HTR-8/SVneo (cell line): ENCODE measurements at places on chromosomes 16 and 17.
A peak's percentile ranks its signal among the peaks of the same experiment; 100 is the strongest.

- DNase-seq = no peak
Measured at GRCh38 chr16:19105891-19106624, 7.7 kb upstream of the ITPRIPL2 start.

GRCh38 chr17:74757502-74757901 is 9.1 kb downstream of the NHERF1 start:
- no peak for DNase-seq

- DNase-seq = peak; percentile 82
Measured at GRCh38 chr17:50630524-50631194, 4.0 kb upstream of the ABCC3 start.

DNA sequence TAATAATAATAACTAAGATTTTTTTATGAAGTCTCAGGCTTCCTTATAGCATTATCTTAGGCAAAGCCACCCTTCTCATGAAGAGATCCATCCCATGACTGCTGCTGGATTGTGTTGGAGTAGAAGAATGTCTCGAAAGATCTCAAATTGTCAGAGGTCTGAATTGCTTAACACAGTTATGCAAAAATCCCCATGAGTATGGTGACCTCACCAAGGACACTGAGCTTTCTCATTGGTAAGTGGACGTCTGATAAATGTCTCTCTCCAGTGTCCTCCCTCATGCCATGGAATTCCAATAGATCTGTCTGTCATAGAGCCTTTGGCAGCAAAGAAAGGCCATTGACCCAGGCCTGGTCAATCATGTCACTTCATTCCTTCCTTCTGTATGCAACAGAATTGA is 264.5 kb downstream of the CDH11 start:
- no peak for DNase-seq

- DNase-seq = peak; percentile 57
Measured at GRCh38 chr17:82734987-82735866, at the start of gene FN3K. FN3K (plus strand) TSS chr17:82735615; CDS start chr17:82735637, 22 bp downstream.

DNA sequence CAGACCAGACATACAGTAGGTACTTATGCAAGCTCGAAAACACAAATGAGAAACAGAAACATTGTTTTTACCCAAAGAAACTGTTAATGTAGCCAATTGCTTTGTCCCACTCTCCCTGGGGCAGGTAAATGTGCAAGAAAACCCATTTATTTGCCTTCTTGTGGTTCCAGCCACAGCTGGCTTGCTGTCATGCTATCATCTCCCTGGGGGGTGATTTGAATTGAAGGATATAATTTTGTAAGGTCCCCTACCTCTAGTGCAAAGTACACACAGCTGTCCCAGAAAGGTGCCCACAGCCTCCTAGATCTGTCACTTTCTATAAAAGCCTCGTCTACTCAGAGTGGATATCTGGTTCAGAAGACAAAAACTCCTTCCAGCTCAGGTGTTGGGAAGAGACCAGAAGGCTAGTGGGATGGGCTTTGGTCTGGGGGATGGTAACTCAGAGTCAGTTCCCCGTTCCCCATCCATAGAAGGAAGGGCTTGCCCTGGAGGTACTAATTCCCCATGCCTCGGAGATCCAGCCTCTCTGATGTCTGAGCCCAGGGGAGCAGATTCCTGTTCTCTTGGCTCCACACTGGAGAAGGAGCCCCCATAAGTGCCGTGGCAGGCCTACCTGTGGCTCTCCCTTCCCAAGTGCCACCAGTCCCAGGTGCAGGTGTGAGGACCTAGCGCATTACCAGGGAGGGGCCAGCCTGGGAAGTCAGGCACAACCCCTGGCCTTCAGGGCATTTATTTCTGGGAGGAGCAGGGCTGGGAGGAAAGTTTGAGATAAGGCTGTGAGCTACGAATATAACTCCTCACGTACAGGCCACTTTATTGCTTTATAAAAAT is 2.4 kb upstream of the PRR15L start:
- no peak for DNase-seq

- no peak for DNase-seq
Measured at GRCh38 chr16:76195056-76195455, 82.1 kb upstream of the CNTNAP4 start.

GRCh38 chr17:4440690-4441686 is 7.2 kb downstream of the SPNS3 start:
- no peak for DNase-seq

- DNase-seq = no peak
Measured at GRCh38 chr16:24539850-24540601, 660 bp downstream of the RBBP6 start.

- DNase-seq = peak; percentile 56
Measured at GRCh38 chr16:82626791-82627261, at the start of gene CDH13. CDH13 (plus strand) TSS chr16:82626969.

GRCh38 chr17:66355510-66355909 is 53.1 kb downstream of the PRKCA start:
- no peak for DNase-seq

DNA sequence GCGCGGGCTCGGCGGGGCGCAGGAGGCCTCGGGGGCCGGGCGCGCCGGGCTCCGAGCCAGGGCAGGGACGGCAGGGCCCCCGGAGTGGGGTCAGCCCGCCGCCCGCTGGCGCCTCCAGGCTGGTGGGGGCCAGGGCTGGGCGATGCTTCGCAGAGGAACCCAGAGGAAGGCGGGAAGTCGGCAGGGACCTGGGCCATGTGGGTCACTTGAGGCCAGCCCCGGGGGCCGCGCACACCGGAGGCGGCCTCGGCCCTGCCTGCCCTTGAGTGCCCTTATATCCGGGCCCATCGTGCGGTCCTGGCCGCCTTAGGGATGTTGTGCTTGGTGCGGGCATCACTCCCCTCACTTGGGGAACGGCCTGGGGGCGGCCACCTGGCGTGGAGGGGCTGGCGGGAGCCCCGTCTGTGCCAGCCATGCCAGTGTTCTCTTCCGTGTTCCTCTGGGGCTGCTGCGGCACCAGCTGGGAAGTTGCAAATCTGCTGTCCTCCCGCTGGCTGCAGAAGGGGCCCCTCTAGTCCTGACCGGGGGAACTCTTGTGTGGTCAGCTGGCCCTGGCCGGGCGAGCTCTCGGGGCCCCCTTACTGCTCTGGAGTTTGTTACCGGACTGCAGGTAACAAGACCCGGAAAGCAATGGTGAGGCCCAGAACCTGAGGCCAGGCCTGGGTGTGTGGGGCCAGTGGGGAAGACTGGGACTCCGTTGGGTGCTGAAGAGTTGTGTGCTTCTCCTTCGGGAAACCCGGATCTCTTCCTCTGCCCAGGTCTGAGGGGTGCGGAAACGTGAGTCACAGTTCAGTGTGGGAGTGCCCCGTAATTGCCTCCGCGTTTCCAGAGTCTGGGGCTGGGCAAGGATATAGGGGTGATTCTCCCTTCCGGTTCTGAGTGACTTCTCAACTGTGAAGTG is 849 bp downstream of the CAPN15 start:
- DNase-seq = peak; percentile 68

GRCh38 chr16:67790071-67790470 is 16.3 kb downstream of the RANBP10 start:
- DNase-seq = no peak
